HEK293T (cell line): ENCODE measurements at places on chromosomes 4 and X.

DNA sequence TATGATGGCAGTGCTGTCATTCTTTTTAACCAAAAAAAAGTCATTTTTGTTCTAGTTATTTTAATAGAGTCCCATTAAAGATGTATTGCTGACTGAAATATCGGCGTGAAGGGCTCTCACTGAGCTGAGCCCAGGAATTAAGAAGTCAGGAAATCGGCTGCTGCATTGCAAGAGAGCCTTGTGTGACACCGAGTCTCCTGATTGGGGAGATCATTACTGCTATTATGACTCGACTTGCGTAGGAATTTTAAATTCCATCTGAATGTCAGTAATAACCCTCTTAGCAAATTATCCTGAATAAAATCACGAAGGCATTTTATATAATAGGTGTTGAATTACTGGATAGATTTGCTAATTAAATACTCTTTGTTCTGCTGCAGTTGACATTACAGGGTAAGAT, 111.5 kb downstream of the POLA1 start:
- DNase-seq, result no peak

DNA sequence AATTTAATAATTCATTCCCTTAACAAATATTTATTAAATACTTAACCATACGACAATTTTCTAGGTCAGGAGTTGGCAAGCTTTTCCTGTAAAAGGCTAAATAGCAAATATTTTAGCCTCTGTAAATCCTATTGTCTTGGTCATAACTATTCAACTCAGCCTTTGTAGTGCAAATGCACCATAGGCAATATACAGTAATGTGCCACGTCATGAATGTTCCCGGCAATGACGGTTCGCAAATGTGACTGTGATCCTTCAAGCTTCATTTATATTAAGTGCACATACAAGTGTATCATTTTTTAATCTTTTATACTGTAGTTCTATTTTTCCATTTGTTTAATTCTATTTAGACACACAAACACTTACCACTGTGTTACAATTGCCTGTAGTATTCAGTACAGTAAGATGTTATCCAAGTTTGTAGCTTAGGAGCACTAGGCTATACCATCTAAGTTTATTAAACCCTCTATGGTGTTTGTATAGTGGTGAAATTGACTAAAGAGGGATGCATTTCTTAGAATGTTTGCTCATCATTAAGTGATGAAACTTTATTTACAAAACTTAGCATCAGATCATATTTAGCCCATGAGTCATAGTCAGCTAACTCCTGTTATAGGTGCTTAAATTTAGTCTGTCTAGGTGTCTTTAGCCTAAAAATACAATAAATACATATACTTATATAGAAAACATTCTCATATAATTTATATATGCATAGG, 553.6 kb downstream of the STPG2 start:
- DNase-seq, result no peak

DNA sequence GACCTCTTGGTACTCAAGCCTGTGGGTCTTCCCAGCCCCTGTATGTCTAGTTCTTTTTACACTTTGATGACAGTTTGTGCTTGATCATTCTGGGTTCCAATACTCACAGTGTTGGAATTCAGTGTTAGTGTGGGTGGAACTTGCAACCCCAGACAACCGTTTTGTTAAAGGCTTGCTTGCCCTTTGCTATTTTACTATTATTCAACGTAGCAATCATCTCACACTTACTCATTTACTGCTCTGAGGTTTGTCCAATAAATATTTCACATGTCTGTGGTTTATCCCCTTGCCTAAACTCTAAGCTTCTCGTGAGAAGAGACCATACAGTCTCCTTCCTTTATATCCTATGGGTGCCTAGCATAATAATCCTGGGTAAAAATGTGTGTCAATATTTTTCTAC, 15.3 kb downstream of the CCNG2 start:
- DNase-seq, result no peak

DNA sequence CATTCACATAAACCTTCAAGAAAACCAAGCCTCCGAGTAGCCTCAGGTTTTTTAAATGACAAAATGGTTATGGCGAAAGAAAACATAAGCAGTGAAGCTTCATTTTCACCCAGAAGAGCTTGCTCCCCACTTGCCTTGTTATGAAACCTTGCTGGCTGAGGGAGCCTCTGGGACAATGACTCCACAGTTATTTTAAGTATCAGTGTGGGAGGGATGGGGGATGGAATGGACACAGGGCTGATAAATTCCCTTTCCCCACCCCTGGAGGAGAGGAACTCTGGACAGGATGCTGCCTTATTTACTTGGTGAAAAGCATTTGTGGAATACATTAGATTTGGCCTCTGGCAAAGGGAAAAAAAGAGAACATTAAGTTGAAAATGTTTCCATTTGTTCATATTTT, 220.7 kb upstream of the CNKSR2 start:
- no peak for DNase-seq

GRCh38 chrX:77505227-77505626, 58.0 kb downstream of the FGF16 start:
- DNase-seq, result no peak

- peak; percentile 51 for DNase-seq
Measured at GRCh38 chr4:52051213-52051614, at the start of gene SPATA18. Gene SPATA18, plus strand, starts transcription at chr4:52051304. Its CDS starts 401 bp downstream, at chr4:52051705.

- DNase-seq, result no peak
Measured at GRCh38 chr4:85776096-85776495, 301.1 kb downstream of the ARHGAP24 start.

GRCh38 chr4:118417325-118417724, 64.5 kb upstream of the PRSS12 start:
- no peak for DNase-seq
